ENCODE measurements at places on chromosomes 16 and 17. TPM values are rescaled to one million over a fixed set of nuclear protein-coding genes. Genes with fewer than 3 reads are reported as not detected.

SMIM36 gene
- not detected for total RNA-seq

TBC1D3C gene
- 1.2 TPM for total RNA-seq

- DNase-seq: peak; percentile 52
Observed at GRCh38 chr17:3894911-3895343, 2.1 kb upstream of the CAMKK1 start.

- DNase-seq: no peak
Observed at GRCh38 chr17:17043461-17044271, 1.4 kb downstream of the MPRIP start.

GRCh38 chr17:37750292-37750691 is 5.4 kb upstream of the HNF1B start:
- no peak for DNase-seq
